ENCODE measurements at places on chromosomes 6 and 20. TPM values are rescaled to one million over a fixed set of nuclear protein-coding genes. Genes with fewer than 3 reads are reported as not detected.

DNA sequence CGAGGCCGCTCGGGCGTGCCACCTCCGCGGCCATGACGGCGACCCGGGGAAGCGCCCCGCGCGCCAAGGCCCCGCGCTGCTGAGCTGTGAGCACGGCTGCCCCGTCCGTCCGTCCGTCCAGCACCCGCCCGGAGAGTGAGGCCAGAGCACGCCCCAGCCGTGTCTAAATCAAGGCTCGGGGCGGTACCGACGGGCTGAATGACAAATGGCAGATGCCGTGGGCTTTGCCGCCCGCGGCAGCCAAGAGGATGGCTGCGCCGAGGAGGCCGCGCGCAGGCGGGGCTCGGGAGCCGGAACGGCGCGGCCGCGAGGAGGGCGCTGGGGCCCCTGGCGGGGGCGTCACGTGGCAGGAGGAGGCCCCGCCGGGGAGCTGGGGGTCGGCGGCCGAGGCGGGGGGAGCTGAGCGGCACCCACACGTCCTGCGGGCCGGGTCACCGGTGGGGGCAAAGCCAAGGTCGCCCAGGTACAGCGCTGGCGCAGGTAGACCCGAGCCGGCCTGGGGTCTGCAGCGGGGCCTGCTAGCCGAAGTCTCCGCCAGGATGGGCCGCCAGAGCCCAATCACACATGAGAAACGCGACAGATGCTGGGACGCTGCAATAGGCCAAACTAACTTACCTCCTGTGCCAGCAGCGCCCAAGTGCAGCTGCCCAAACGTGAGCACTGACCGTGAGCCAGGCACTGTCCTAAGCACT lies at the start of gene PLAGL1:
TSS of gene PLAGL1 (minus strand) at position 140 of the 692 bp plus-strand sequence. CDS start 60,123 bp downstream, outside the sequence.
- DNase-seq = no peak

- no peak for DNase-seq
Observed at GRCh38 chr6:151239603-151240035, at the start of gene AKAP12. TSS of gene AKAP12 (plus strand) at chr6:151239967. CDS start at chr6:151240563, 596 bp downstream.

DNA sequence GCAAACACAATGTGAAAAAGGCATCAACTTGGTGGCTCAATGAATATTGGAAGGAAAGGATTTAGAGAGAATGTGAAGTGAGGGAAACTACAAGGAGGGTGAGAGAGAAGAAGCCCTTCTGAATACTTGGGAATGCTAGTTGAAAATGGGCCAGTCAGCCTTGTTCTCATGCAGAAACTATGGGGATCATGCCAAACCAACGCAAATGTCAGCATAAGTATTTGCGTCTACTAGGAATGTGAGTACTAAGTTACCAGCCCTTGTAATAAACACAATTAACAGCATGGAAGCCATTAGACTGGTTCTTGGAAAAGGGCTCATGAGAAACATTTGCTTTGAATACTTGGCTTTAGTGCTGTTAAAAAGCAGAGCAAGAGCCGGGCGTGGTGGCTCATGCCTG lies 54.9 kb upstream of the AIG1 start:
- no peak for DNase-seq

- DNase-seq = no peak
Observed at GRCh38 chr6:108164543-108164814, 1.3 kb upstream of the NR2E1 start.

- no peak for DNase-seq
Observed at GRCh38 chr6:36984581-36985416, 1.2 kb downstream of the MTCH1 start.

GRCh38 chr6:149750136-149750609 lies 632 bp downstream of the PCMT1 start:
- peak; percentile 90 for DNase-seq

GRCh38 chr20:36062799-36063198 lies 91.7 kb upstream of the EPB41L1 start:
- no peak for DNase-seq

- DNase-seq = no peak
Observed at GRCh38 chr20:36875702-36876472, at the start of gene TLDC2. TSS of gene TLDC2 (plus strand) at chr20:36876138. CDS start at chr20:36876175, 37 bp downstream.

Gene MYCT1
- total RNA-seq = 19.7 TPM

Gene UBE2C
- total RNA-seq = not detected

Gene TRIM15
- not detected for total RNA-seq

- DNase-seq = no peak
Observed at GRCh38 chr6:108765495-108765894, 82.7 kb upstream of the ARMC2 start.

DNA sequence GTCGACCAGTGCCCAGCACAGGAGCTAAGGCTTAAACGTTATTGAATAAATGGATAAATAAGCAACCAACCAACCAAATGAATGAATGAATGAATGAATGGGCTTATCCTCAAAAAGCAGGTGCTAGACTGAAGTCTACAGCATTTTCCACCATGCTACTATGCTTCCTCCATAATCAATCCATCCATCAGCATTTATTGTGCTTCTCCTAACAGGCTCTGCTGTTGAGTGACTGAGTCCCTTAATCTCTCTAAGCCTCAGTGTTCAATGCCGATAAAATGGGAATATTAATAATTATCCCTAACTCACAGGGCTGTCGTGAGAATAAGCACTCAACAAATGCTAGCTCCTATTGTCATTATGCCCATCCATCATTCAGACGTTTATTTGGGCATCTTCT lies 4.6 kb upstream of the NOL4L start:
- DNase-seq = no peak

- no peak for DNase-seq
Observed at GRCh38 chr6:97820400-97820799, 537.4 kb upstream of the MMS22L start.

- DNase-seq = no peak
Observed at GRCh38 chr6:75167851-75168250, 38.0 kb downstream of the COL12A1 start.

All from mesenteric fat pad (tissue), 1 donor.